ENCODE measurements at places on chromosomes 4 and X.
A peak's percentile ranks its signal among the peaks of the same experiment; 100 is the strongest.

DNA sequence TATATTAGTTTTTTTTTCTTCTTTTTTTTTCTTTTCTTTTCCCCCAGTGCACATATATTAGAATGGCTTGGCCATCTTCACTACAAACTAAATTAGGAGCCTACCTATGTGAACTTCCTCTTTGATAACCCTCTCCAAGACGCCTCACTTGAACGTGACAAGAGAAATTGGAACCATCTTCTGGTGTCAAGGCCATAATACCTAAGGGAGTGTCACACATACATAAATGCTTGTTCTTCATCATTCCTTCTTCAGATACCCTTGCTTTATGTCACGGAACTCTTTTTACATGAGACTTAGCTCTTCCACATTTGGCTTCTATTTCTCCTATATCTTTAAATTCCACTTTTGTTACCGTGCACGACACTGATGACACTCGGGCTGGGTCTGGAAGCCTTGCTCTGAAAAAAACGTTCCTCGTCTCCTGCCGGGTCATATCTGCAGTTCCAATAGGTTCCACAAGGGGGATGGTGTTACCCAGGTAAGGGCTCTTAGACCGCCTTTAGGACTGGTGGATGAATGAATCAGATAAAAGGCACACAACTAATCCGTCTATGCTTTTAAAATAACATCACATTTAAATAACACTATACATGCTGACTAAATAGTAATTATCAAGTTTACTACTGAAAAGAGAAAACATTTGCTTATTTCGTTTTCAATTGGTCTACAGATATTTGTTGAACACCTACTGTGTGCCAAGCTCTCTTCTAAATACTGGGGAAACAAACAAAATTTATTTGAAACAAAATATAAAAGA lies 19.9 kb downstream of the DGAT2L6 start:
- DNase-seq: peak; percentile 71

GRCh38 chrX:87813566-87813965 lies 296.0 kb downstream of the KLHL4 start:
- DNase-seq: no peak

DNA sequence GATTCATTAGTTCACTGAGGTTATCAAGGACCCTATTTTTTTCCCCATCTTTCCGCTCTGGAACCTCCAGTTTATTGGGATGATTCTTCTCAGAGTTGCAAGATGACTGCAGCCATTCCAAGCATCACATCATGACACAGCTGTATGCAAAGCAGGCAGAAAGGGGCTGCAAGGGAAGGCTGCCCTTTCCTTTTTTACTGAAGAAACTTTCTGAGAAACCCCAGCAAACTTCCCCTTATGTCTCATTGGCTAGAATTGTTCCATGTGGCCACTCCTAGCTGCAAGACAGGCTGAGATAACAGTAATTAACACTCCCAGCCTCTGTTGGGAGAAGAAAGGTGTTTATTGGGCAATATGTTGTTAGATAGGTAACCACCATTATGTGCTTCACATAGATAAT lies 102.6 kb downstream of the SATL1 start:
- no peak for DNase-seq

DNA sequence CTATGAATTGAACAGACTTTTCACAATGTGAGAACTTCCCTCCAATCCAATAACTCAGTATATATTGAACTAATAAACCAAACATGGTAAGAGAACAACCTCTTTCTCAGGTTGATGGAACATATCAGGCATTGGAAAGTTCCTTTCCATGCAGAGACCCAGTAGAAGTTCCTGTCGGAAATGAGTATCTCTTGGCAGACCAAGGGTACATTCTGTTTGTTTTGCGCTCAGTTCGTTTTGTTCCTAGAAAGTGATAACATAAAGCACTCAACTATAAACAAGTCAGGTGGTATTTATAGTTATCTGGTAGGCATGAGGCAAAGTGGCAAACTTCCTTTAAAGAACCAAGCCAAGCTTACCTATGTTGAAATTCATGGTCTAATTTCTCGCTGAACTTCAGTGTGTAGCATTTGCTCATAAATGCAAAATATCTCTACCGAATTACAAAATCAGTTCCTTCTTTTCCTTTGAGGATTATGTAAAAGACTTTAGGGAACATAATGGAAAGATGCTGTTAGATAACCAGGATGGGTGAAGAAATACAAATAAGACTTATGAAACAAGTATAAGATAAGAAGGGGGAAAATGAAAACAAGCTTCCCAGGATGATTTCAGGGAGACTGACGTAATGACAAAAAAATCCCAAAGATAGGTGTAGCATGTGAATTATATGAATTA lies 120.3 kb downstream of the ARHGAP24 start:
- DNase-seq: no peak

- DNase-seq: no peak
Measured at GRCh38 chrX:15319075-15319474, 3.6 kb upstream of the ASB11 start.

GRCh38 chr4:76420762-76421581 lies at the start of gene CCDC158:
CCDC158 (minus strand) TSS chr4:76421141; CDS start chr4:76403207, 17,934 bp downstream.
- DNase-seq: no peak

- DNase-seq: no peak
Measured at GRCh38 chr4:89303177-89303576, 4.4 kb downstream of the GPRIN3 start.

GRCh38 chrX:97046867-97047266 lies 163.2 kb downstream of the RPA4 start:
- no peak for DNase-seq

DNA sequence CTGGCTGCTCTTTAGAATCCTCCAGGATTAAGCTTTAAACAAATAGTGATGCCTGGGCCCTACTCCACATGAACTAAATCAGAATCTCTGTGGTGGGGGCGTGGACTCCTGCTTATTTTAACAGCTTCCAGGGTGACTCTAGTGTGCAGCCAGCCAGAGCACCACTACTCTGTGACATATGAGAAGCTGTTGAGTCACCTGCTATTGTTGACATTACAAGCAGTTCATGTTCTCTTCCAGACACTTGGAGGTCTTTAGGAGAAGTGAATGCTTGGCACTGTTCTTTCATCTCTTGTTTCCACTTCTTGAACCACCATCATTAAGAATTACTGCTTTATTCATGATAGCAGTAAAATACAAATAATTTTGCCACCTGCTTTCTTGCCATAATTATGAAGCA lies 426 bp upstream of the C4orf51 start:
- DNase-seq: peak; percentile 47

GRCh38 chr4:37542706-37543105 lies 143.5 kb downstream of the RELL1 start:
- DNase-seq: no peak

- no peak for DNase-seq
Measured at GRCh38 chr4:6119507-6120020, 80.8 kb downstream of the JAKMIP1 start.

- no peak for DNase-seq
Measured at GRCh38 chrX:25158635-25159034, 142.9 kb upstream of the ARX start.

DNA sequence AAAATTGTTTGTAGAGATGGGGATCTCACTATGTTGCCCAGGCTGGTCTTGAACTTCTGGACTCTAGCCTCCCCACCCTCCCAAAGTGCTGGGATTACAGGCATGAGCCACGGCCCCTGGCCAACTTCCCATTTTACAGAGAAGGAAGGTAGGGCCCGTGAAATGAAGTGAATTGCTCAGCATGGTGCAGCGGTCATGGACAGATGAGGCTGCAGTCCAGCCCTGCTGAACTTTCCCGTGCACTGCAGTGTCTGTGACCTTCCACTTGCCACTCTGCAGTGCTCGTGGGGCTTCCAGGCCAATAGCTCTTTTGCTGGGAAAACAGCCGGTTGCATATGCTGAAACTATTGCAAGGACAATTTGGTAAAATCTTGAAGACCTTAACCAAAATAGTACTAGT lies 454.4 kb upstream of the FAT1 start:
- no peak for DNase-seq

DNA sequence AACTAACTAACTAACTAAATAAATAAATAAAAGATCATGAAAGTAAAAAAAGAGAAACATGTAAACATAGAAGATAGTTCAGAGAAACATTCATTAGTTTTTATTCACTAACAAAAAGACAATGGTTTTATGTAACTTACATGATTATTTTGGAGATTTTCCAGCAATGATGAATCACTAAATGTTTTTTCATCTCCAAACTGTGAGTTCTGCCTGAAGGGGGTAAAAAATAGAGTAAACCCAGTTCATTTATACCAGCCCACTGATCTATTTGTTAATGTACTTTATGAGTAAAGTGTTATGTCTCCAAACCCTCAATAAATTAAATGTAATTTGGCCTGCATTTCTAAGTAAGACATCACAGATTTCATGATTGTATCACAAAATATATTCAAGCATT lies 101.1 kb downstream of the ATP8A1 start:
- DNase-seq: no peak

DNA sequence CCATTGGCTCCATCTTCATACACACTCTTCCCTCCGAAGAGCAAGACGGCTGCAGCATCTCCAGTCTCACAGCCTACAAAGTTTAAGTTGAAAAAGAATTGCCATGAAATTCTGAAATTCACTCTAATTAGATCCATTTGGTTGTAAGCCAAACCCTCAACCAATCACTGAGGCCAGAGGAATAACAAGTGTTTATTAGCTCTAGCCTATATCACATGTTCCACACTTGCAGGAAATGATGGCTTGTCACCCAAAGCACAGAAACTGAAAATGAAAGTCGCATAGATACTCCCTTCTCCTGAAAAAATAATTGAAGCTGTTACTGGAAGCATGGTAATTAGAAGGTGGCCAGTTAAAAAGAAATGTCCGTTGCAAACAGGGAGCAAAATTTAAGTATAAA lies 1071.8 kb downstream of the CCSER1 start:
- peak; percentile 1 for DNase-seq

- no peak for DNase-seq
Measured at GRCh38 chr4:92382128-92382527, 78.4 kb downstream of the GRID2 start.

DNA sequence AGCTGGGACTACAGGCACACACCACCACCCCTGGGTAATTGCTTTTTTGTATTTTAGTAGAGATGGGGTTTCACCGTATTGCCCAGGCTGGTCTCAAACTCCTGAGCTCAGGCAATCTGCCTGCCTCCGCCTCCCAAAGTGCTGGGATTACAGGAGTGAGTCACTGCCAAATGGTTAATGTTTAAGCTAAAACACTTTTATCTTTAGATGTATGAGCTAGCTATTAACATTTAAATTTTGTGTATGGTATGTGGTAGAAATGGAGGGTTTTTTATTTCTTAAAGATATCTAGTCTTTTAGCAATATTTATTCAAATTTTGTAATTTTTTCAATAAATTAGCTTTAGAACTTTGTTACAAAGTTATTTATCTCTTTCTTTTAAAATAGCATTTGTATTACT lies 1659.8 kb upstream of the ADGRL3 start:
- no peak for DNase-seq

GRCh38 chr4:158996669-158997074 lies 106.2 kb upstream of the RAPGEF2 start:
- DNase-seq: peak; percentile 75

- no peak for DNase-seq
Measured at GRCh38 chr4:117383468-117383867, 298.1 kb upstream of the TRAM1L1 start.

DNA sequence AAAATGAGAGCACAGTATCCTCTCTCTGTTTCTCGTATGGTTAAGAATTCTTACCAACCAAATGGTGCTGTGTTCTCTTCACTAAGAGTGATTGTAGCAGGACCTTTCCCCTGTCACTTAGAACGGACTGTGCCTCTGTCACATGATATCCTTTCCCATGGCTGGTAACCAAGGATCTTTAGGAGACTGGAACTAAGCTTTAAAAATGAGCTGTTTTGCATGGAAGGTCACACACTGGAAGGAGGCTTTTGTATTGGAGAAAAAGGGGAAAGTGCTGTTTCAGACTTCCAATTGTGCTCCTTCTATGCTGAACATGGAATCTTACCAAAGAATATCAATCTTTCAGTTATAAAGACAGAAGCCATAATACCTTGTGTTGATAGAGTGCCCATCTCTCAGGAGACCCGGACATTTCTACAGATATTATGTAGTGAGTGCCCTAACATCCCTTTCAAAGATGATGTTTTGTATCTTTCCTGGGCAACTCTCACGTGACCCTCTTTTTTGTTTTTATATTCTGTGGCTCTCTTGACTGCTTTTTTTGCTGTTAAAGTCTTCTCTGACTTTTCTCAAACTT lies 148.6 kb downstream of the SLC4A4 start:
- DNase-seq: no peak

DNA sequence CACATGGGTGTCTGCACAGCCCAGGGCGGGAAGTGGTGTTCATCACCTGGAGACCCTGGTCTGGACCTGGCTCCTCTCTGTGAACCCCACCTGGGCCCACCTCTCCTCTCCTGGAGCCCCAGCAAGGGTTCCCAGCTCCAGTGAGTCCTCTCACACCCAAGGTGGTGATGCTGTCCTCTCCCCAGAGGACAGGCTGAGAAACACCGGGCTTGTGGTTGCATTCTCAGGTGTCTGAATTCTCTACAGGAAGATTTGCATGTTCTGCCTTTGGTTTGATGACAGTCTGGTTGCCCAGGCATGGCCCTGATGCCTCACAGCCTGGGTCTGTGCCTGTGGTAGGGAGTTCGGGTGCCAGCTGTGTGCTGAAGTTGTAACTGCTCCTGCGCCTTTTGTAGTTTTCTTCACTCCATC lies 3.8 kb downstream of the MAEA start:
- DNase-seq: no peak

DNA sequence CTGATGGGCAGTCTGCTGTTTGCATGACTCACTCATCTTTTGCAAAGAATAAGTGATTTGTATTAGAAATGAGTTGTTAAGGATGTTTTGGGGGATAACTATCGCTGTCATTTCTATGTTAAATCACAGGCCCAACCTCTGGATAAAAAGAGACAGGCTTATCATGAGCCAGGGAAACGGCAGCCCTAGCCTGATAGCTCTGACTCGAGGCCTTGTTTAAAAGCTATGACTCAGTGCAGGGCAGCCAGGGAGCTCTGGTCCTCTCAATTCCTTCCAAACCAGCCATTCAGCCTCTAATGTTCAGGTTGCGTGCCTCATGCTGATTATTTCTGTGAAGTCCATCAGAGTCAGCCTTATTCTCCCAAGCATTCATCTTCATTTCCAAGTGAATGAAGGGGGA lies 305.9 kb upstream of the HAND2 start:
- DNase-seq: no peak

GRCh38 chrX:40468033-40468846 lies 112.5 kb upstream of the ATP6AP2 start:
- peak; percentile 26 for DNase-seq

- no peak for DNase-seq
Measured at GRCh38 chr4:164304861-164305260, 449.1 kb upstream of the SMIM31 start.

- no peak for DNase-seq
Measured at GRCh38 chr4:4559596-4559995, 17.7 kb upstream of the STX18 start.

DNA sequence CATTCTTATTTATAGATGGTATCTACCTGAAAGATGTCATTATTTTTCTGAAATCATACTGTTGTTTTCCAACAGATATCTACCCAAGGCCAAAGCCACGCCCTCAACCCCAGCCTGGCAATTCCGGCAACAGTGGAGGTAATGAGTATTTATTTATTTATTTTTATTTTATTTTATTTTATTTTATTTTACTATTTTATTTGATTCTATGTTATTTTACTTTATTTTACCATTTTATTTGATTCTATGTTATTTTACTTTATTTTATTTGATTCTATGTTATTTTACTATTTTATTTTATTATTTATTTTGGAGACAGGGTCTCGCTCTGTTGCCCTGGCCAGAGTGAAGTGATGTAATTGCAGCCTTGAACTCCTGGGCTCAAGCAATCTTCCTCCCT lies 37.7 kb downstream of the XG start:
- DNase-seq: no peak

All from HTR-8/SVneo (cell line).